GM03348 (cell line): ENCODE measurements at places on chromosomes 2 and 18.

- no peak for DNase-seq
These were observed 201.7 kb upstream of the CXCR4 start for GRCh38 chr2:136319651-136320050.

- no peak for DNase-seq
These were observed 308.9 kb downstream of the RND3 start for GRCh38 chr2:150178591-150178990.

DNA sequence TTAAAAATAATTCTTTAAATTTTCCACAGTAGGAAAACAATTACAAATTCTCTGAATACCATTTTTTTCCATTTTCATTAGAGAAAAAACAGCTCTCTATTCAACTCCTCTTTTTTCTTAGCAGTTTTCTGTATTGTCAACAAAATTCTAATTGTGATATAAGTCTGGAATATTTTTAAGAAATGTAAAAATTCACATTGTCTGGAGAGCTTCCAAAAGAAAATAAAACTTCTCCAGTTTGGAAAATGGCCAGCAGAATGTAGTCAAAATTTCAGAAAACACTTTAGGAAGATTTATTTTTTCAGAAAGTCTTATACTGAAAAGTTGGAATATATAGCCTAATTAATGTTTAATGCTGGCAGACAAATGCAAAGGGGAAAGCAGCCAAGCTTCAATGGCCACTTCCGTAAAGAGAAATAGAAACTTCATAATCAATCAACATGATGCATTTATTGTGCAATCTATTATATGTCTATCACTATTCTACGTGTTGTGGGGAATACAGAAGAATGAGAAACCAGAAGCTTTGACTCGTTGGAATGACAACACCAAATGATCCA is 733.2 kb upstream of the PKDCC start:
- DNase-seq = no peak

- DNase-seq = no peak
These were observed 59.4 kb upstream of the UPP2 start for GRCh38 chr2:158042245-158042644.

GRCh38 chr2:37718515-37719161 is 47.2 kb upstream of the CDC42EP3 start:
- DNase-seq = no peak

DNA sequence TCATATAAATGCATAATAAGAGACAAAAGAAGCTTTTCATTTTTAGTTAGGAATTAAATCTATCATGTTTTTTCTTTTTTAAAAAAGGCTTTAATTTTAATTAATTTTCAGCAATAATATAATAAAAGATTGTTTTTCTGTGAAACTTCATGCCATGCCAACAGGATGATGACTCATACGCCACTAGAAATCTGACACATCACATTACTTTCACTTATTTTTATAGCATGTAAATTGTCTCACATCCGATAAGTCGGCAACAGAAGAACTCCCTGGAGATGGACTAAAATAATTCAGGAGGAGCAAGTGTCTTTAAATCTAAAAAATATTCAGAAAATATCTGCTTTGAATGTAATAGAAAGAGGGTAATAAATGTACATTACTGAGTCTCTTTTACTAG is 1024.2 kb upstream of the ACVR2A start:
- DNase-seq = peak; percentile 26

GRCh38 chr2:109339519-109339966 is 210.5 kb downstream of the SH3RF3 start:
- peak; percentile 49 for DNase-seq

GRCh38 chr2:30022444-30023071 is 101.2 kb upstream of the ALK start:
- no peak for DNase-seq

- no peak for DNase-seq
These were observed 31.3 kb downstream of the MAL start for GRCh38 chr2:95056461-95057459.

DNA sequence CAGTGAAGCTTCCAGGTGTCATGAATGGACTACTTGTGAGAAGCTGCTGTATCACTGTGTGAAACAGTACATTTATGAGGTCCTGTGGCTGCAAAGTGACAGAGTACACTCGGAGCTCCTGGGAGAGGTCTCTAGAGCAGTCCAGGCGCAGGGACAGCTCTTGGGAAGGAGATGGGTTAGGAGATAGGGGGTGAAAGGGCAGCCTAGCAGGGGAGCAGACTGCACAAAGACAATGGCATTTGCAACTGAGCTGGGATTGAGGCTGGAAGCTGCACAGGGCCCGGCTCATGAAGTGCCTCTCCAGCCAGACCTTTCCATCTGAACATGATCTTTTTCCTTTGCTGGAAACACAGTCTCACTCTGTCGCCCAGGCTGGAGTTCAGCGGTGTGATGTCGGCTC is 83.6 kb downstream of the RHOB start:
- no peak for DNase-seq

DNA sequence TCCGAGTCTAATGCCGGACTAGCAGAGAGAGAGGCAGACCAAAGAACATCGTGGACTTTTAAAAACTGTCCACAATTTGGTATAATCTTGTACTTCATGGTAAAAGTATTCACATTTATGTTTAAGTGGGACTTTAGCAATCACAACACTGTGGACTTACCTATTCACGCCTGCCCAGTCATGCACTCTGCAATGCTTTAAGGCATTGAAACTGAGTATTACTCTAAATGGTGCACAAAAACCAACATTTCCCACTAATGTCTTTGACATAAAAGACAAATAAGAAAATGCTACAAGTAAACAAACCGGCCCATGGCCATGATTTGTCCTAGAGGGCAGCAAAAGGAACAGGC is 91.3 kb downstream of the ACVR1 start:
- DNase-seq = no peak

DNA sequence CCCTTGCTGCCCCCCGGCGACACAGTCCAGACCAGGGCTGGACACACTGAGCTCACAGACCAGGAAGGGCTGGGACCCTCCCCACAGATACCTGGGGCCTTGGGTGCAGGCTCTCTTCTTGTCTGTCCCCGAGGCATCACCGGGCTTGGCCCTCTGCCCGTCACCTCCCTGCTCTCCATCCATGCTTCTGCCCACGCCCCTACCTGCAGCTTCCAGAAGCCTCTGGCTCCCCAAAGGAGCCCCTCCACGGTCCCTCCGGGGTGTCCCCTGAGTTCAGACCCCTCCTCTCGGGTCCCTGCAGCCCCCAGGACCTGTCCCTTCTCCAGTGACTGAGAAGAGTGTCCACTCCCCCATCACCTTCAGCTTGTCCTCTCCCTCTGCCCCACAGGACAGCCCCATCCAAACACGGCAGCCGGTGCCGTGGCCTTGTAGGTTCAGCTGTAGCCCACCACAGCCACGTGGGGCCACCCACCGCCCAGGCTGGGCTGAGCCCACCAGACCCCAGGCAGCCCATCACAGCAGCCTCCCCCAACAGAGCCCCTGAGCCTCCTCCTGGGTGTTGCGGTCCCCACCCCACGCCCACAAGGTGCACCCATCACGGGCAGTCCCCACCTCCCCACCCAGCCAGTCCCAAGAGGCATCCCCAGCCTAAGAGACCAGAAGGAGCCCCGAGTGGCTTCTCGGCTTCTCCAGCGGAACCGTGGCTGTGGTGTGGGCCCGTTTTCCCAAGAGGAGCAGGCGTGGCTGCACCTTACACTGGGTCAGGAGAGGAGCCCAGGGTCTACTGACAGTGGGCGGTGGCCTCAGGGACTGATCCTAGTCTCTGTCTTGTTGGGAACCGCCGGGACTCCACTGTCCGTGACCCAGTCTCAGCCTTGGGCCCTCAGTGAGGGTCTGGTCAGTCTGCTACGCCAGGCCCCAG is 53.1 kb downstream of the RAMP1 start:
- no peak for DNase-seq

GRCh38 chr18:49859021-49859359 is 45.7 kb upstream of the ACAA2 start:
- no peak for DNase-seq
